NCI-H2029 (cell line): ENCODE measurements at places on chromosomes 2 and 18.

DNA sequence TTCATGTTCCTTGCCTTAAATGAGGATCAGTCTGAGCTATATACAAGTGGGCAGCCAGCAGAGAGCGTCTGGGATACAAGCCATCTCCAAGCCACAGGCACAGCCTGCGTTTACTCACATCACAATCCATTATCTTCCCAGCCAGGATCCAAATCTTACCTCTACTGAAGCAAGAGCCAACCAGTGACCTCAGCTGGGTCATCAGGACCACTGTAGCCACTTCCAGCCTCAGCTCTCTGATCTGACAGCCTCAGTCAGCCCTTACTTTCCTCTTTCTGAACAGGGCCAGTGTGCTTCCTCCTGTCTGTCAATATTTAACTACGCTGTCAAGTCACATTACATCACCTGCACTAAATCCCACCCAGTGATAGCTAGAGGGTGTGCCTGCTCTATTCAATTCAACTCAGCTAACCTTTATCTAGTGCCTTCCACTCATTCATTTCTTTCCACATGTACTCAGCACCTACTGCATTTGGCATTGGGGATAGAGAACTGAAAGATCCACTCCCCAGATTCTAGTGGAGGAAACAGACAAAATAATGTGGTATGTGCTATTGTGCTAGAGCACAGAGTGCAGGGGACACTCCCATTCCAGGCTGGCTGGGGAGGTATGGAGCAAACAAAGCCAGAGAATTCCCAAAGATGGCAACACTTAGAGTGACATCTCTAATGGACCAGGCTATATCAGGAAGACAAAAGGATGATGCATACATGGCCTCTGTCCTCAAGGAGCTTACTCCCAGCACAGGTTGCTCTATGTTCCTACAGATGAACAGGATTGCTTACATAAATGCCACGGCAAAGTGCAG, 146.5 kb downstream of the NCKAP5 start:
- peak; percentile 81 for DNase-seq

DNA sequence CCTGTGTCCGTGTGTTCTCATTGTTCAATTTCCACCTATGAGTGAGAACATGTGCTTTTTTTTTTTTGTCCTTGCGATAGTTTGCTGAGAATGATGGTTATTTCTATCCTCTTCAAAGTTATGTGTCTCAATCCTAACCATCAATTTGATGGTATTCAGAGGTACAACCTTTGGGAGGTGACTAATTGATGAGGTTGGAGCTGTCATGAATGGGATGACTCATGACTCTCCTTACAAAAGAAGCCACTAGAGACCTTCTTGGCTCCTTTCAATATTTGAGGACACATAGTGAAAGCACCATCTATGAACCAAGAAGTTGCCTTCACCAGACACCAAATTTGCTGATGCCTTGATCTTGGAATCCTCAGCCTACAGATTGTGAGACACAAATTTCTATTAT, 677.1 kb upstream of the DDX18 start:
- DNase-seq, result no peak

DNA sequence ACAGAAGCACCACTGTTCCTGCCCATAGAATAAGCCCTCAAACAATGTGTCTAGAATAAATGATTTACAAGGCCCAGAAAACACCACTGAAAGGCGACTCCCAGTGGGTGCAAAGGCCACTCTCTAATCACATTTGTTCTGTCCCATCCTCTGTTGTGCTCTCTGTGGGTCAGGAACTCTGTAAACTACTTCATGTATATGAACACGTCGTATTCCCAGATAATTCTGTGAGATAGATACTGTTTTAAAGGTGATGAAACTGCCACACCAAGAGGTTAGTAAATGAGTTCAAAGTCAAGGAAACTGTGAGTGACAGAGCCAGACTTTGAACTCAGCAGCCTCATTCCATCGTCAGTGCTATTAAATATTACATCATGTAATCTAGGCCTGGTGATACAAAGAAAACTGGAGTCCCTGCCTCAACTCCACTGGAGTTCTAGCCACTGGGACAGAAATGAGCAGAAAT, 269.7 kb upstream of the DCC start:
- no peak for DNase-seq

GRCh38 chr2:56286936-56287335, 103.1 kb downstream of the CCDC85A start:
- no peak for DNase-seq

DNA sequence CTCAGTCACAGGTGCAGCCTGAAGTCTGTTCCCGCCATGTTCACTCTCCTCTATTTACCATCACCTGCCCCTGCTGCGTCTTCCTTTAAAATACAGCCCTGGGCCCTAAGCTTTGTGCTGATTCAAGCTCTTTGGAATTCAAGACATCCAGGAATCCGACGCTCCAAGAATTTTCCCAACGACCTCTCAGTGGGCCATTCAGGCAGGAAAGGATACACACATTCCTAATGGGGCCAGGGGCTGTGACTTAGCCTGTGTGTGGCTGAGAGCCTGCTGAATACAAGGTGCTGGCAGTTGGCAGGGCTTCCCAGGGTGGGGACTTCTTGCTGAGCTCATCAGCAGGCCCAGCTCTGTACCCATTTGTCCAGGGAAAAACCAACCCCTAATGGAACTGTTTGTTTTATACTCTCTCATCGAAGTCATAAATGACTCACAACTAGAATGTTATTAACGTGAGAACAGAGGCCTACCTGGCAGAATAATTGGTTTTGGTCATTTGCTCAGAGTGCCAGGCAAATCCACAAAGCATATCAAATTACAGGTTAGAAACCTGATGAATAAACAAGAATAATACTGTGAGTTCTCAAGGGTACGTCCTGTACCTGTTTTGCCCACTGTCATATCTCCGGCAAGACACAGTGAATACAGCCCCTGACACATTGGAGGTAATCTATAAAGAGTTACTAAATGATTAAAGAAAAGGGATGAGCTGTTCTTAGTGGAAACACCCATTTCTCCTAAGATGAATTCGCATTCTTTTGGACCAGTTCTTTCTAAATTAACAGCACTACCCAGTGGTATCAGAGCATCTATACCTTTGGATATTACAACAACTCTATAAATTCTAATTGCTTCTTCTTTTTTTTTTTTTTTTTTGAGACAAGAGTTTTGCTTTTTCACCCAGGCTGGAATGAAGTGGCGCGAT, 12.6 kb upstream of the KCMF1 start:
- DNase-seq, result peak; percentile 77

- no peak for DNase-seq
Measured at GRCh38 chr2:102619414-102620319, at the start of gene SLC9A2. Gene SLC9A2, plus strand, starts transcription at chr2:102619553. Its CDS starts 296 bp downstream, at chr2:102619849.

GRCh38 chr2:226431288-226431948, 368.2 kb downstream of the IRS1 start:
- DNase-seq, result no peak

- no peak for DNase-seq
Measured at GRCh38 chr2:191463790-191464189, 214.1 kb upstream of the NABP1 start.

GRCh38 chr2:151251012-151251411, 10.7 kb downstream of the RBM43 start:
- DNase-seq, result no peak

DNA sequence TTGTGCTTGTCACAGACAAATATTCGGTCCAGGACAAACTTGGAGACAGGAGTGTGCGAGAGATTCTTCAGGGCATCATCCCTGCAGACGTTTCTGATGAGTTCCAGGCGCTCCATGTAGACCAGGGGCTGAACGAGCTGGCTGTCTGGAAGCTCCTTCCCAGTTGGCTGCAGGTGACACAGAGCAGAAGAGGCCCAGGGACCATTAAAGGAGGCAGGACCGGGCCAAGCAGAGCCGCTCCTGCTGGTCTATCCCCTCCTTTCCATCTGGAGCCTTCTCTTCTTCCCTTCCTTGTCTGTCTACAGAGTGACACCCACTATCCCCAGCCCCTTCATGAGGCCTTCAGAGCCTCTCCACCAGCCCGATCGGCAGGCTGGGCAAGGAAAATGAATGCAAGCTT, 19.5 kb downstream of the CHST10 start:
- no peak for DNase-seq

DNA sequence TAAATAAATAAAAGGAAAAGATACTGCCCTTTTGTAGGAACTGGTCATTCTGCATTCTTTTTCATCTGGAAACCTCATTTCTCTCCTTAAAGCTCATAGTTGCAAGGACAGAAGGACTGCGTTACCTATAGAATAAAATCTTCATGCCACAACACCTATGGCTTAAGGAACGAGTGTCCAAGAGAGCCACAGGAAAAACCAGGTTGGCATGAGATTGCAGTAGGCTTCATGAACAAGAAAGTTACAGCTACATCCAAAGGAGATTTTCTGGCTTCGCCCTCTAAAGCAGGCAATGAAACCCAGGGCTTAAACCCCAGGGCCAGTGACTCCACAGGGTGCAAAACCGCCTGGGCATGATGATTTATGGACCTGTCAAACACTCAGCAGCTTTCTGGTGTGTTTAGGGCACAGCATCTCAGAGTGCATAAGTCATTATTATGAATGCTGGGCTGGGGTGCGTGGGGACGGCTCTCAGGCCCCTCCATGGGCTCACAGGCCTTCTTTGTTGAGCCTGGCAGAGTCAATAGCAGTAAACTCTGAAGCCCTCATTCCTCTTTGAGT, 30.7 kb upstream of the PIEZO2 start:
- DNase-seq, result no peak

GRCh38 chr18:2395427-2396161, 175.7 kb downstream of the METTL4 start:
- DNase-seq, result no peak

DNA sequence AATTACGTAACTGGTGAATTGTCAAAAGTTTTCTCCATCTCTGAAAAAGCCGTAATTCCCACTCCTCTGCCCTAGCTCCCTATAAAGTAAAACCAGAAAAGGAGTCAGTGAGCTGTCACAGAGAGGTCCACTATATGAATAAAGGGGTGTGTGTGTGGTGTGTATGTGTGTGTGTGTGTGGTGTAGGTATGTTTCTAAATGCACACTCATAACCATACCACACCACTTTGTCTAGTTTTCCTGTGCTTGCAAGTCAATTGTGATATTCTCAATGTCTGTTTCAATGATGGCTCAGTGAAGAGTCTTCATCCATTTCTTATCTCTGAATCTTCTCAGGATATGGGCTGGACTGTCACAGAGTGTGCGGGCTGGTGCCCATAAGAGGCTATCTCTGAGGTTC, 54.8 kb upstream of the CCDC68 start:
- no peak for DNase-seq

DNA sequence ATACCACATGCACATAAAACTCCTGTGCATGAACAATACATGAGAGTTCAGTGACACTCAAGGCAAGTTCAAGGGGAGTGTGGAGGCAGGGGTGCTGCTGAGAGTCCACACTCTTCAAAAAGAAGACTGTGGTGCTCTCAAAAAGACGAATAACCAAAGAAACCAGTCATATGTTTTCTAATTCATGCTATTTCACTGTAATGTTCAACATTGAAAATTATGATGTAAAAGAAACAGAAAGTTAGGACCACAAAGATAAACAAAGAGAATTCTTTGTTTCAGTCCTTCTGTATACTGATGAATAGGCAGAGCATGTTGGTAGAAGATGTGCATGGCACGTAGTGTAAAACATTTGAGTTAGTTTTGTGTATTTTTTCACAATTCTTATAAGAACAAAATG, 864.2 kb upstream of the LRATD1 start:
- DNase-seq, result no peak

DNA sequence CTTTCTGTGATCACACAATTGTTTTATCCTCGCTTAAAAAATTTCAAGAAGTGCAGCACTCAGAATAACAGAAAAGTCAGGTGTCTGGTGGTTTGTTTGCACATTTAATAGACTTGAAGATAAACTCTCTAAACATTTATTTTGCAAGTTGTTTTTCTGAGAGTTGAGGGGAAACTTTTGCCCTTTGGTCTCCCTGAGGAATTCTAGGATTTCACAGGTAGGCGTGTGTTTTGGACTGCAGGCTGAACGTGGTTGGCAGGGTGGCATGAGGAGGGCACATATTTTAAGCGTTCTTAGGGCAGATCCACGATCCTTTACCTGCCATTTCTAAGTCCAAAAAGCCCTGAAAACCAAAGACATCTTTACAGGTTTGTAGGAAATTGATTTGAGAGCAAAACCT, 188.6 kb downstream of the NEDD4L start:
- DNase-seq, result no peak

- no peak for DNase-seq
Measured at GRCh38 chr2:133345638-133346037, 222.6 kb downstream of the NCKAP5 start.

DNA sequence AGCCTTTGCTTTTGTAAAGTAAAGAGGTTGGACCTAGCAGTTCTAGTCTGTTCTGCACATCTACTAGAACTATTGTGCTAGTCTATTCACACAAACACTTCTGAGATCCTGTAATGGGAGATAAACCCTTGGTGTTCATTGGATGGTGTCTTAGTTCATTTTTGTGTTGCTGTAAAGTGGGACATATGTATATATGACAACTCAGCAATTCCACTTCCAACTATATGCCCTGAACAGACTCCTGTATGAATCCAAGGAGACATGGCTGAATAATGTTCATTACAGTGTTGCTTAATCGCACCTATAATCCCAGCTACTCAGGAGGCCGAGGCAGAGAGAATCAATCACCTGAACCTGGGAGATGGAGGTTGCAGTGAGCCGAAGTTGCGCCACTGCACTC, 23.3 kb downstream of the HK2 start:
- DNase-seq, result no peak
